ENCODE measurements at places on chromosomes 2 and 18.

DNA sequence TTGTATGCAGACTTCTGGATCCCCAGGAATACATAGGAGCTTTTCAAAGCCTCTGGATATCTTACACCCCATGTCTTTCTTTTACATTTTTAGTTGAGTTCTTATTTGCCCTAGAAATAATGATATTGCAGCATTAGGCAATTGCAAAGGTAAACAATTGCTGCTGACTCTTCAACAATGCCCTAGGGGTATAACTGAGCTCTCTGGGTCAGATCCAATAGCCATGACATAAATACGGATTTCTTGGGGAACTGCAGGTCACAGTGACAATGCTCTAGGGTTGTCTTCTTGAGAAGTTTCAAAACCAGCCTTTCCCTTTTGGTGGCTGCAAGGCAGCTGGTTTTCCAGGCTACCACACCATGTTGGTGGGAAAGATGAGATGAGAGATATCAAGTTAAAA lies 16.5 kb upstream of the OR6B3 start:
- no peak for DNase-seq

DNA sequence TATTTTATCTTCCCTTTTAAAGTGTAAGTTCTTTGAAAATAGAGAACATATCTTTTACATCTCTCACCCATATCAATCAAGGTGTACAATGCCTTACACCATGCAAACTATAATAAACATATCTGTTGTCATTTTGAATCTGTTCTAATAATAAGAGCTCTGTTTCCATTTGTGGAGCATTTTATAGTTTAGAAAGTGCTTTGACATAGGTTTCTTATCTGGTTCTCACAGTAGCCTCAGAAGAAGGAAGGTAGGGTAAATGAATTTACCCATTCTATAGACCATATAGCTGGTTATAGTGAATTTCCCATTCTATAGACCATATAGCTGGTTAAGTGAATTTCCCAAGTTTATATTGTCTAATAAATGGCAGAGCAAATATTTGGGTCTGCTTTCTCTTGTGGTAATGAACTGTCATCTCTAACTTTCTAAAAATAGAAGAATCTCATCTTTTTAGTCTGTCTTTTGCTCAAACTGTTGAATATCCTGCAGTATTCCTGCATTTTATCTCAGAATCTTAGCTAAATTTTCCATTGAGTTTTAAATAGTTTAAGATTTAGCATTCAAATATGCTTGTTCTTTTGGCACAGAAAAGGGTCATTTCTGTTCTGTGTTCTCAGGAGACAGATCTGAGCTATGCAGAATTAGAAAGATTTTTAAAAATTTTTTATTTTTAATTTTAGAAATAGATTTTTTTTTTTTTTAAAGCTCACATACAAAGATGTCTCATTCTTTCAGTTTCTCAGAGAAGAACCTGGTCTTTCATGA lies 80.7 kb upstream of the STON1 start:
- no peak for DNase-seq

GRCh38 chr2:43218702-43219382 lies 7.6 kb downstream of the ZFP36L2 start:
- no peak for DNase-seq

DNA sequence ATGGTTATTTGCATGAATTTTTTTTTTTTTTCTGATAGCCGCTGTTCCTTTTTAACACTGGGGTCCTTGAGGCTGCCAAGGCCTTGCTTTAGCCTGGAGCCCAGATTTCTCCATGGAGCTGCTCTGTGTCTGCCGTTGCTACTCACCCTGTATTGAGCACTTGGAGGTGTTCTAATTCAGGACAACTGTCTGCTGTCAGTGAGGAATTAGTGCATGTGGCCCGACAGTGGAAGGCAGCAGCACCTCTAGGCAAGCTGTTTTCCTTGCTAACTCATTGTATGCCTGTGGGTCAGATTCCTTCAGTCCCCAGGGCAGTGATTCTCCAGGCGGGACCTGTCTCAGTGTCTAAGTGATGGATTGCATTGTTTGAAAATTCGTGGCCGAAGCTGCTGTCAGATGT lies 147.7 kb upstream of the DPP10 start:
- no peak for DNase-seq

GRCh38 chr2:232629129-232629475 lies 4.3 kb upstream of the EFHD1 start:
- no peak for DNase-seq

Data from iPS-NIHi11 (cell line).